ENCODE measurements at places on chromosomes 16 and 17.
A peak's percentile ranks its signal among the peaks of the same experiment; 100 is the strongest.

DNA sequence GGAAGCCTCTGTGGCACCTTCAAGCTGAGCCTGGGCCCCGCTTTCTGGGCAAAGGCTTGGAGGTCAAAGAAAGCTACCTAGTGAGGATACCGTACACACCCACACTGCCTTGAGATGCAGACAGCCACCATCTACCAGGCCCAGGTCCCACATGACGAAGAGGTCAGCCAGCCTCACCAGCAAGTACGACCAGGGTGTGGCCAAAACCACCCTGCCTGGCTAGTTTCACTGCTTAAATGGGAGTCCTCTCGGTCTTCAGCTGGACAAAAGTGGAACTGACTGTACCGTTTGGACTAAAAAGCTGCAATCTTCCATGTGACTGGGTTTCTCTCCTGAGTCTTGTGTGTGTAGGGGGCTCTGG lies 21.6 kb downstream of the VASN start:
- DNase-seq = peak; percentile 72

GRCh38 chr17:77424585-77425344 lies 284.0 kb downstream of the SEC14L1 start:
- peak; percentile 87 for DNase-seq

DNA sequence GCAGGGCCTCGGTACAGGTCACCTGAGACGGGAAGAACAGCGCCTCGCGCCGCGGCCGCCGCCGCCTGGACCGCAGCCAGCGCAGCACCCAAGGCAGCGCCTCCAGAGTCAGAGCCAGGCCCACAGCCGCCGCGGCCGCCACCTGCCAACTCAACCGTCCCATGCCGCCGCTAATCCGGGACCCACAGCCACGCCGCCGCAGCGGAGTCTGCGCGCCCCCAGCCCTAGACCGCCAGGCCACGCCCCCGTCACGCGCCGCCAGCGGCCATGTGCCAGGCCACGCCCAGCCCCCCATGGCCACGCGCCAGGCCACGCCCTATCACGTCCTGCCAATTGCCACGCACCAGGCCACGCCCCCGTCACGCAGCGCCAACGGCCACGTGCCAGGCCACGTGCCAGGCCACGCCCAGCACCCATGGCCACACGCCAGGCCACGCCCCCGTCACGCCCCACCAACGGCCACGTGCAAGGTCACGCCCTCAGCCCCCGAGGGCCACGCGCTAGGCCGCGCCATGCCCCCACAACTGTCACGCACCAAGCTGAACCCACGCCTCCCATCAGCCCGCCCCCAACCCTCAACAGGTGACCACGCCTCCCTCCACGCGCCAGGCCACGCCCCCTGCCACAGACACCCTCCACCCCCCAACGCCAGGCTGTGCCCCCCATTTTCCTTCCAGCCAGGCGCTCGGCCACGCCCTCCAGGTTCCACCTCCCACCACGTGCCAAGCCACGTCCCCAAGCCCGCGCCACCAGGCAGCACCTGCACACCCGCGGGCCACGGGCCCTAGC lies at the start of gene PLD6:
Gene PLD6 (minus strand): TSS at position 210 of the 789 bp plus-strand sequence. CDS start 47 bp downstream, at position 163.
- DNase-seq = peak; percentile 63

DNA sequence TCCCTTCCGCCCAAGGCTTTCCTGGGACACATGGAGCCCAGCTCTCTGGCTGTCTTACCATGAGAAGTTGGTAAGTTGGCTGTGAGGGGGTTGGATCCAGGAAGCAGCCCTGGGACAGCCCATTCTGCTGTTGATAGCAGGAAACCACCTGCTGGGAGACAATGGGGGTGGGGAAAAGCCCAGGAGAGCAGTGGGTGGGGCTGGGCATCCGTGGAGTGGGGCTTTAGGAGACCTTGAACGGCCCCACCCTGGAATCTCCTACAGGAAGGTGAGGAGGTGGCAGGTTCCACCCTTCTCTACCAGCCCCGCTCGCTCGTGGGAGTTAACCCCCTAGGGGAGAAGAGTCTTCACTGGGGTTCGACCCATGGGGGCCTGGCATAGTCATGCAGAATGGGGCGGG lies 5.8 kb downstream of the TMEM92 start:
- DNase-seq = no peak

DNA sequence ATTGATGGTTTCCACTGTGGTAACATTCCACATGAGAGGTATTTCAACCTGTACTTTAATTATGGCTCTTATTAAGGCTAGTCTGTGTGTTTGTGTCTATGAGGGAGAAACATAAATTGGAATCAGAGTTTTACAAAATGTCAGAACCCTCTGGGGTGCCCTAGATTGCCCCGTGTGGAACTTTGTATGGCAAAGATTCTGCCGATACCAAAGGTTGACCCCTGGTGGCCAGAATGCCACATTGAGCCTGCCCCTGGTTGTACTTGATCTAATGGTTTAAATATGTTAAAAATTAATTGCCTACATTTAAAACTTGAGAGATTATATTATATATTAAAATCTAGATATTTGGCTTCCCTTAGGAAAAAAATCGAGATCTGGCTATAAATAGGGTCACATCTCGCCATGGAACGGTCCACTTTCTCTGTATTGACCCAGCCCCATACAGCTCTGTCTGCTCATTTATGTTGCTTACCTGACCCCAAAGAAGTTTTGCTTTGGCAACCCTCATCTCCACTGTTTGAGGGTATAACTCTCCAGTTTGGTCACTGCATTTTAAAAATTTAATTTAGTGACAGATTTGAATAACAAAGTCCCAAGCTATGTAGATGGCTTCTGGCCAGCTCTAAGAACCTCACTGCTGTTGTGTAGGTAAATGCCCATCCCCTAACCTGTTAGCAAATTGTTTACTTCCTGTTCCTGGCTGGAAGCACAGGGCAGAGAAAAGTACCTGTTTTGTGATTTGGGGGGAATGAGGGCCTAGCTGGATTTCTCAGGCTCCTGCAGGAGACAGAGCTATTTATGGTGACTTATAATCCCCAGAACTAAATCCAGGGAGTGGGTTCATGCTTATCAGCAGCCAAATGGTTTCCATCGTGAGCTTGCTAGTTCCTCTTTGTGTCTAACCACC lies 95.0 kb downstream of the PLCG2 start:
- DNase-seq = peak; percentile 38

DNA sequence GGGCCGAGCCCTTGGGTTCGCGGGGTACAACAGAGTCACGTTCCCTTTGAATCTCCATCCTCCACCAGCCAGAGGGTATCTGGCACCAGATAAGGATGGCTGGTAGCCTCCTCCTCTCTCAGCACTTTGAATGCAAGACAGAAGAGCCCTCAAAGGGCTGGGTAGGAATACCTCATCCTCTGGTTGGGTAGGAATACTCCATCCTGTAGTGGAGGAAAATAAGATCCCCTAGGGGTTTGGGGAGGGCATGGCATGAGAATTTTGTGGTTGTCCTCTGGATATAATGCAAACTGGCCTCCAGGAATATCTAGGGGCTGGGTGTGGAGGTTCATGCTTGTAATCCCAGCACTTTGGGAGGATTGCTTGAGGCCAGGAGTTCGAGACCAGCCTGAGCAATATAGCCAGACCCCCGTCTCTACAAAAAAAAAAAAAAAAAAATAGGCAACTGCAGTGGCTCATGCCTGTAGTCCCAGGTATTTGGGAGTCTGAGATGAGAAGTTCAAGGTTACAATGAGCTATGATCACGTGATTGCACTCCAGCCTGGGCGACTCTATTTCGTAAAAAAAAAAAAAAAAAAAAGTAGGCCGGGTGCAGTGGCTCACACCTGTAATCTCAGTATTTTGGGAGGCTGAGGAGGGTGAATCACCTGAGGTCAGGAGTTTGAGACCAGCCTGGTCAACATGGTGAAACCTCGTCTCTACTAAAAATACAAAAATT lies 2.7 kb downstream of the IGFBP4 start:
- no peak for DNase-seq

DNA sequence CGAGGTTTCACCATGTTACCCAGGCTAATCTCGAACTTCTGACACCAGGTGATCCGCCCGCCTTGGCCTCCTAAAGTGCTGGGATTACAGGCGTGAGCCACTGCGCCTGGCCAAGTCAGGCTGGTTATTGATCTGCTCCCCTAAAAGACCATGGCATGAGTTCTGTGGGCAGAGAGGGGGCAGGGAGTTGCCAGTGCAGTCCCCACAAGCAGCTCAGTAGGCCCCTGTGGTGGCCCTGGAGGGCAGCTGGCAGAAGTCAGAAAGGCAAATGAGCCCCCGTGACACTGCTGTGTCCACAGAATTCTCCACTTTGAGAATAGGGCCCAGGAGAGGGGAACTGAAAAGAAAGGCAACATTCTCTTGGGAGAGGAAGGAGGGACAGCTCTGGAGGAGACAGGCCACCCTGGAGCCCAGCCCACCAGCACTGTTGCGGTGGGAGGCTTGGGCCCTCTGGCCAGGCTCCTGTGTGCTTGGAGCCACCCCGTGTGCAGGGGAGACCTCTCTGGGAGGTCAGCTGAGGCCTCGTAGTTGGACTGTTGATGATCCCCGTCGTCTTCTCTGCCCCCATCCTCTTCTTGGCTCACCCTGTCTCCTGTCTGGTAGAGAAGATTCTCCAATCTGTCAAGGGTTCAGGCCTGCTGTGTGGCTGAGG lies 2.1 kb upstream of the AMDHD2 start:
- no peak for DNase-seq

- no peak for DNase-seq
These were observed 538 bp downstream of the TM4SF5 start for GRCh38 chr17:4772235-4772613.

DNA sequence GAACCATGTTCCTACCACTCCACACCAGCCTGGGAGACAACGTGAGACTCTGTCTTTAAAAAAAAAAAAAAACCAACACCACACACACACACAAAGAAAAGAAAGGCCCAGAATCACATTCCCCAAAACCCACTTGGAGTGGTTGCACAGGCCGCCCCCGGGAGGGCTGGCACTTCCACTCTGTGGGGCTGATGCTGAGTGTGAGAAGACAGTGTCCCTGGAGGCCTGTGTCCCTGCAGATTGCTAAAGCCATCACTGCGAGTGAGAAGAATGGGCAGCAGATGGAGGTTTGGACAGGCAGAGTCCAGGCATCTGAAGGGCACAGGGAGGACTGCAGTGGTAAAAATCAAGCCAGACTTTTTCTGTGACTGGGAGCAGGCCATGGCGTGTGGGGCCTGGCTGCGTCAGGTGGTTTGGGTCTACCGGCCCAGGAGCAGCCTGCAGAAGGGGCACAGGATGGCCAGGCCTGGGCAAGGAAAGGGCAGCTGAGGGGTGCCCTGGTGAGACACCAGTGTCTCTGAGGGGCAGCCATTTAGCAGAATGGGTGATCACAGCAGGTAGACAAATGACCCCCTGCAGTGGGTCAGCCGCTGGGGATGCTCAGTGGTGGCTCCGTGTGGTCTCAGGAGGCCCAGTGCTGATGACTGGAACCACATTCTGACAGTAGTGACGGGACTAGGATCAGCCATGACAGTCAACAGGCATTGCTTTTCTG lies 13.1 kb downstream of the CTRB2 start:
- DNase-seq = no peak

GRCh38 chr16:31085873-31086628 lies 2.7 kb downstream of the PRSS53 start:
- no peak for DNase-seq

DNA sequence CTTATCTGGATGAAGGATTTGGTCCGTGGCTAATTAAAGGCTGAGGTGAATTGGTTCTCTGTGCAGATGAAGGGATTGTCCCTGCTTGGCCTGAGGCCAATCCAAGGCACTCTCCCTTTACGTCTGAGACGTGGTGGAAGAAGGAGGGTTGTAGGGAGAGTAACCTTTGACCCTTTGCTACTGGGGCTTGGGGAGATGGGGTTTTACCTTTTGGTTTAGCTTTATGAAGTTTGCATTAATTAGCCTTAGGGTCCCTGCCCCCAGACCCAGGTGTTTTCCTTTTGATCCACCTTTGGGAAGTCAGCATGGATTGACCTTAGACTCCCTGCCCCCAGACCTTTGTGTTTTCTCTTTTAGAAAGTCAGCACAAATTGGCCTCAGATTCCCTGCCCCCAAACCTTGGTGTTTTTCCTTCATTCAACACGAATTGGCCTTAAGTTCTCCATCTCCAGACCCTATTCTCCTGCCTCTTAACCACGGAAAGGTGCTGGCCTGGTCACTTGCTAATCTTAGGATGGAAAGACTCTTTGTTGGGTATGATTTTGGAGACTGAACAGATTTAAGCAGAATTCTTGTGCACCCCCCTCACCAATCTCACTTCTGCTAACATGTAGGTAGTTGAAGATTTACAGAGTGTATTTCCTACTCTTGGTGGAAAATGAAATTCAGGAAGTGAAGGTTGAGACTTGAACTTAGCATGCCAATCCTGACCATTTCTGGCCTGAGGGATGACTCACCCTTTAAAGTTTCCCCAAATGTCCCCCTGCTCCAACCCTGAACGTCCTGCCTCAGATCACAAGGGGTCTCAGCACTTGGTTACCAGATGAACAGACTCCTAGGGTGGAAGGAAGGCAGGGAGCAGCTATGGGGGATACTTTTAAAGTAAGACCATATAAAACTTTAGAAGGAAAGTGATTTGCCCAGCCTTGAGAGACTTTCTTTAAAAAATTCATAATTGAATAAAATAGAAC lies 23.1 kb upstream of the MMD start:
- DNase-seq = no peak

GRCh38 chr17:59840329-59841090 lies 52.2 kb downstream of the TUBD1 start:
- peak; percentile 56 for DNase-seq

- DNase-seq = peak; percentile 33
These were observed 18.0 kb upstream of the SLC16A5 start for GRCh38 chr17:75069783-75070182.
